ENCODE measurements at places on chromosomes 5 and 9. TPM values are rescaled to one million over a fixed set of nuclear protein-coding genes. Genes with fewer than 3 reads are reported as not detected.

Gene HSD17B3
- total RNA-seq = not detected

- no peak for DNase-seq
These were observed 22.0 kb upstream of the MAP1B start for GRCh38 chr5:72085319-72085718.

DNA sequence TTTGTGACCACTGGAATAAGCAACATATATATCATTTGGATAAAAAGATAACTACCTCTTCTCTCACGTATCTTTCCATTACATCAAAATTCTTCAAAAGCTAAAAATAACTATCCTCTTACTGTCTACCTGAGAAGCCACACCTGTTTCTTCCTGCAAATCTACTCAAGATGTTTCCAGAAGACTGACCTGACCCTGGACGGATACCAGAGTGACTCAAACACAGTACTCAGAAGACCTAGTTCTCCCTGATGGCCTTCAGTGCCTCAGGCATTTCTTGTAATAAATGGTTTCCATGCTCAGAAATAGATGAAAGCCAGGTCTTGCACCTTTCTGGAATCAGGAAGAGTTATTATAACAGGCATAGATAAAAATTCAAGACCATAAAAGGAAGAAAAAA lies 245.9 kb upstream of the PIK3R1 start:
- no peak for DNase-seq

Gene ADRA1B
- 0.32 TPM for total RNA-seq

- no peak for DNase-seq
These were observed 216.2 kb upstream of the S1PR3 start for GRCh38 chr9:88775037-88775471.

DNA sequence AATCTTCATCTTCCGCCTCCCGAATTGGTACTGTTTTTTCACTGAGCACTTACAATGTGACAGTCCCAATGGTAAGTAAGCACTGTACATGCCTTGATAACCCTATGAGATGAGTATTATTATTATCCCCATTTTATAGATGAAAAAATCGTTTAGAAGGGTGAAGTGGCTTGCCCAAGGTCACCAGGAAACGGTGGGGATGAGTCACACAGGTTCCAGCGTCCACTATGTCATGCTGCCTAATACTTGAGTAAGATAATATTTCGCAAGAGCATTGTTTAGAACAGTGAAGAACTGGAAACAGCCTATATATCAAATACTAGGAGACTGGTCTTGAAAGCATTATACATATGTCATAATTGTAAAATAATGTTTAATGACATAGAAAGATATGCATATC lies 12.9 kb downstream of the HAND1 start:
- no peak for DNase-seq

- no peak for DNase-seq
These were observed 25.7 kb downstream of the PCDHGC5 start for GRCh38 chr5:141514330-141515133.

DNA sequence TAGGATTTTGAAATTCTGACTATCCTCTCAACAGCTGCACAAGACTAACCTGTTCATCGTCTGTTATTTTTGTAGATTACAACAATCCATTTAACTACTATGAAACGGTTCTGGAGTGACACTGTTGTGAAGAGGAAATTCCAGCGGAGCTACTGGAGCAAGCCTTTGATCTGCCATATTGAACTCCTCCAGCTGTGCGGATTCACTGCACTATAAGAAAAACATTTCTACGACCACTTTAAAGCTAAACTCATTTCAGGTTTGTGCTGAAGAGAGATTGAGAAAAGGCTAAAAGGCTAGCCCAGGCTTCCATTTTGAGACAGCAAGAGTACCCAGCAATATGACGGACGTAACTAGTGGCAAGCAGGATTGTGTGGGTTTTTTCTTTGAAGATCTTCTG lies 104.9 kb upstream of the ANKH start:
- no peak for DNase-seq

DNA sequence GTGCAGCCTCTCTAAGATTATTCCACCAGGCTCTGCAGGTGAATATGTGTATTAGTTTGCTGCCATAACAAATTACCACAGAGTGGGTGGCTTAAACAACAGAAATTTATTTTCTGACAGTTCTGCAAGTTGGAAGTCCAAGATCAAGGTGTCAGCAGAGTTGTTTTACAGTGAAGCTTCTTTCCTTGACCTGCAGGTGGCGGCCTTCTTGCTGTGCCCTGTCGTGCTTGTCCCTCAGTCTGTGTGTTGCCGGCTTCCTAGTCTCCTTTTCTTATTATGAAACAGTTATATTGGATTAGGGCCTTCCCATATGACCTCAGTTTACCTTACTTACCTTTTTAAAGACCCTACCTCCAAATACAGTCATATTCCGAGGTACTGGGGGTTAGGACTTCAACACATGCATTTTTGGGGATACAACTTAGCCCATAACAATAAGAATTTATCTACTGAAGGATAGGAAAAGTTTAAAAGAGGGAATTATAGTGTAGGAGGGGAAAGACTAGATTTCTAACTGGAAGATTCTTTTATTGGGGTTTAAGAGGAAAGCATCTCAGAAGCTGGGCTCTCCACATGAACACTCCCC lies 97.4 kb downstream of the OSTF1 start:
- DNase-seq = peak; percentile 42

GRCh38 chr5:90682278-90682677 lies 123.7 kb downstream of the ADGRV1 start:
- no peak for DNase-seq

- DNase-seq = no peak
These were observed 114.8 kb upstream of the RASA1 start for GRCh38 chr5:87152886-87153285.

DNA sequence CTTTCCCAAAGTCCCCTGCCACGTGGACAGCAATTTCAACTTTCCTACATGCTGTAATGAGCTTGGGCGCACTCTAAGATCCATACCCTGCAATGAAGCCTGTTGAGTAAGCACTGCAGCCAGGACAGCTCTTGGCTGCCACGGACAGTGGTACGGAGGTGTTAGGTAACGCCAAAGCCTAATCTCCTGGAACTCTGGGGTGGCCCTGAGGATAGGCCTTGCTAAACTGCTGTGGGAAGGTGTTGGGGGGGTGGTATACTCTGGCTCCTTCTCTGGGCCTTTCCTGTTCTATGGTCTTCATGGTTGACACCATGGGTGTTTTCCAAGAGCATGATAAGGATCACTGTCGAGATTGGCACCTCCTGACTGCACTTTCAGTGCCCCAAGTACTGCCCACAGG lies 66.4 kb upstream of the PITX1 start:
- DNase-seq = no peak

DNA sequence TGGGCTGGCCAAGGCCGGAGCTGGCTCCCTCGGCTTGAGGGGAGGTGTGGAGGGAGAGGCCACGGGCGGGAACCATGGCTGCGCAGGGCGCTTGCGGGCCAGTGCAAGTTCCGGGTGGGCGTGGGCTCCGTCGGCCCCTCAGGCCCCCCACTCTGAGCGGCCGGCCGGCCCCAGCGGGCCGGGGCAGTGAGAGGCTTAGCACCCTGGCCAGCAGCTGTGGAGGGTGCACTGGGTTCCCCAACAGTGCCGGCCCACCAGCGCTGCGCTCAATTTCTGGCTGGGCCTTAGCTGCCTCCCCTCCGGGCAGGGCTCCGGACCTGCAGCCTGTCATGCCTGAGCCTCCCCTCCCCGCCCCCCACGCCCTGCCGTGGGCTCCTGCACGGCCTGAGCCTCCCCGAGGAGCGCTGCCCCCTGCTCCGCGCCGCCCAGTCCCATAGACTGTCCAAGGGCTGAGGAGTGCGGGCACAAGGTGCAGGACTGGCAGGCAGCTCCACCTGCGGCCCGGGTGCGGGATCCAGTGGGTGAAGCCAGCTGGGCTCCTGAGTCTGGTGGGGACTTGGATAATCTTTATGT lies 184.2 kb downstream of the ATPSCKMT start:
- no peak for DNase-seq

DNA sequence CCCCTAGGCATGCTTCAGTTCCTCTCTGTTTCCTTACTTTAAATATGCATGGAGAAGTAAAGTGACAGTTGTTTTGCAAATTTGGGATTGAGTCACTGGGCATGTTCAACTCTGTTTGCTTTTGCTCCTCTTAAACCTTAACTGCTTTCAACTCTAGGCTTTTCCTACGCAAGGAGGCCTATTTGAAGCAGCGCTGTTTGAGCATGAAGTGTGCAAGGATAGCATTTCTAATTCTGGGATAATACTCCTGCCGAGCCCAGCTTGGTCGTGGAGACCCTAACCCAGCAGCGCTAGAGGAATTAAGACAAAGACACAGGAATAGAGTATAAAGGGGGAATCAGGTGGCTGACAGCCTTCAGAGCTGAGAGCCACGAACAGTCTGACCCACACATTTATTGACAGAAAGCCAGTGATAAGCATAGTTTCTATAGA lies 803.4 kb upstream of the CDH10 start:
- DNase-seq = no peak

Gene C9orf50
- 0.27 TPM for total RNA-seq

GRCh38 chr9:26157411-26157810 lies 479.2 kb upstream of the TUSC1 start:
- no peak for DNase-seq

- no peak for DNase-seq
These were observed 1312.0 kb upstream of the WWC1 start for GRCh38 chr5:166979307-166979895.

GRCh38 chr9:91803151-91803940 lies 146.7 kb downstream of the ROR2 start:
- DNase-seq = no peak

Gene PCDHGA9
- 0.86 TPM for total RNA-seq

Gene NTNG2
- total RNA-seq = 2.4 TPM

Data from neural crest cell (in vitro differentiated cells).